Sciatic nerve (tissue), 2 donors: ENCODE measurements at places on chromosomes 1 and 21.

DNA sequence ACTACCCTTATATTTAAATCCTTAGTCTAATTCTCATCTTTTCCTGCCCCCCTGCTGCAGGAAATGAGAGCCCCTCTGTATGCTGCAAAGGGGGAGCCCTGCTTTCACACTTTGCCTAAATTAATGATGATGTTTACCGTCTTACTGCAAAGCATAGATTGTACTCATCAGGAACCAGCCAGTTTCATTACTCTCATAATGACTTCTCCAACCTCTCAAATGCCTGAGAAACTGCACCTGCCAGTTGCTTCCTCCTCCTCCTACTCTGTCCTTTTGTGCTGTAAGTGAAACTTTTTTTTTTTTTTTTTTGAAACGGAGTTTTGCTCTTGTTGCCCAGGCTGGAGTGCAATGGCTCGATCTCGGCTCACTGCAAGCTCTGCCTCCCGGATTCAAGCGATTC is 101.7 kb downstream of the ADSS2 start:
- DNase-seq: no peak

DNA sequence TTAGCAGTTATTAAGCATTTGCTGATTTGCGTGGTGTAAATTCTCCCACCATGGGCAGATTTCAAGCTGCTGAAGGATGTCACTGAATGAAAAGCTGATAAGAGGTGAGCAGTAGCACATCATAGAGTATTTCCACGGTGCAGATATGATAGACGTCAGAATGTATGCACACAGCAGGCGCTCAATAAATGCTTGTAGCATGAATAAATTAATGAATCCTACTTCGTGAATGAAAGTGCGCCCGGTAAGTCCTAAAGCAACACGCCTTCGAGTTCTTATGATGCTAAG is 510 bp upstream of the UBIAD1 start:
- DNase-seq: no peak

- peak; percentile 68 for DNase-seq
These were observed 38.5 kb upstream of the ACTRT2 start for GRCh38 chr1:2982615-2983318.

- no peak for DNase-seq
These were observed 27.7 kb upstream of the CSF3R start for GRCh38 chr1:36510418-36510817.

GRCh38 chr1:201928266-201928665 is 18.1 kb downstream of the LMOD1 start:
- no peak for DNase-seq

GRCh38 chr1:84892705-84893618 is at the start of gene LPAR3:
LPAR3 (minus strand) TSS chr1:84893206; CDS start chr1:84866120, 27,086 bp downstream.
- DNase-seq: no peak

GRCh38 chr1:240086726-240087125 is 5.0 kb upstream of the FMN2 start:
- no peak for DNase-seq

GRCh38 chr1:29129916-29130315 is 6.2 kb upstream of the TMEM200B start:
- no peak for DNase-seq

GRCh38 chr1:39683591-39684312 is 7.5 kb downstream of the HPCAL4 start:
- DNase-seq: no peak

GRCh38 chr1:193031431-193031830 is 27.7 kb downstream of the UCHL5 start:
- DNase-seq: no peak

GRCh38 chr1:58539553-58539952 is 7.0 kb downstream of the OMA1 start:
- DNase-seq: no peak

DNA sequence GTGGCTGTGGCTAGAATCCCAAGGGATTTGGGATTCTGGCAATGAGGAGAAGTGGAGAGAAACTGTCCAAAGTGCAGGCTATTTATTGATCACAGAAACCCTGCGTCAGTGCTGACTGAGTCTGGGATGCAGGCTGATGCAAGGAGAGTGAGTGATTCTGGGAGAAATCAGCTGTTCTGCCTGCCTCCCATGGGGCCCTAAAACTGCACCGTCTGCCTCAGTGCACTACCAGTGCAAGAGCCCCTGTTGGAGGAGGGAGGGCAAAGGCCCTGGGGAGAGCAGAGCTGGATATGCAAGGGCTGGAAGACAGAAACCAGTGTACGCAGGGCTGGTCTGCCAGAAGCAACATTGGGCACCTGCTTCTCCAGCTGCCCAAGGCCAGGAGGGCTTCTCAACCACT is 42.6 kb downstream of the C1orf198 start:
- DNase-seq: no peak
